ENCODE measurements at places on chromosomes 3 and 15.
A peak's percentile ranks its signal among the peaks of the same experiment; 100 is the strongest.

GRCh38 chr3:144073698-144074097, 102.1 kb downstream of the DIPK2A start:
- no peak for DNase-seq

DNA sequence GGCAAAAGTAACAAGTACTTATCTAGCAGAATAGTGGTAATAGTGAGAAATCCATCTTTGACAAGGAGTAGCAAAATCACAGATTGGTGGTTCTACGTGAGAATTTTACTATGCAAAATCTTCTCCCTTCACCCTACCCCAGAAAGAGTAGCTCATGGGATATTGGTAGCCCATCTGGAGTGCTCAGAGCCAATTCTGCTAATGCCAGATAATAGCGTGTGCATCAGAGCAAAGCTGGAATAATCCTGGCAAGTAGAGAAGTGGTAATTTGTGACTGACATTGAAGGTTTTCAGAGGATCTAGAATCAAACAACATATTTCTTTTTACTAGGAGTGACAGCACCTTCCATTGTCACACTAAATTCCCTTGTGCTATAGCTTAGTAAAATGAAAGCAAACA, 192.9 kb downstream of the ZBBX start:
- DNase-seq = no peak

- peak; percentile 6 for DNase-seq
Measured at GRCh38 chr3:32743934-32744333, 58.9 kb downstream of the CNOT10 start.

DNA sequence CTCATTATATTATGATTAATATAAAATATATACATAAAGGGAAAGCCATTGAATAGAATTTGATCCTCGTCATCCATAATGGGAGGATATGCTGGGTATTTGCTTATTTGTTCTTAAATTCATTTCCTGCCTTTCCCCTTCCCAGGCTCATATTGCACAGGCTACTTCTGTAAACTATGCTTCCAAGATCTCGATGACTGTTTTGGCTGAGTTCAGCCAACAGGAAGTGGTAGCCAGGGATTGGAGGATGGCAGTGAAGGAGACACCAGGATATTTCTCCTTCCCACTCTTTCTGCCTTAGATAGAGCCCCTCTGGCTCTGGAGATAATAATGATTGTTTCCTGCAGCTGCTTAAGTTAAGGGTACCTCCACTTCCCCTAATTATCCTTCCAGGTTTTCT, 44.3 kb upstream of the DYNC1LI1 start:
- DNase-seq = peak; percentile 75

GRCh38 chr15:90442423-90442822, 54.4 kb downstream of the IQGAP1 start:
- DNase-seq = no peak

DNA sequence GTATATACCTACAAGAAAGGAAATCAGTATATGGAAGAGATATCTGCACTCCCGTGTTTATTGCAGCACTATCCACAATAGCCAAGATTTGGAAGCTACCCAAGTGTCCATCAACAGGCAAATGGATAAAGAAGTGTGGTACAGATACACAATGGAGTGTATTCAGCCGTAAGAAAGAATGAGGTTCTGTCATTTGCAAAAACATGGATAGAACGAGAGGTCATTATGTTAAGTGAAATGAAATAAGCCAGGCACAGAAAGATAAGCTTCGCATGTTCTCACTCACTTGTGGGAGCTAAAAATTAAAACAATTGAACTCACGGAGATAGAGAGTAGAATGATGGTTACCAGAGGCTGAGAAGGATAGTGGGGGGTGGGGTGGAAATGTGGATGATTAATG, 53.1 kb downstream of the FAM81A start:
- DNase-seq = no peak

DNA sequence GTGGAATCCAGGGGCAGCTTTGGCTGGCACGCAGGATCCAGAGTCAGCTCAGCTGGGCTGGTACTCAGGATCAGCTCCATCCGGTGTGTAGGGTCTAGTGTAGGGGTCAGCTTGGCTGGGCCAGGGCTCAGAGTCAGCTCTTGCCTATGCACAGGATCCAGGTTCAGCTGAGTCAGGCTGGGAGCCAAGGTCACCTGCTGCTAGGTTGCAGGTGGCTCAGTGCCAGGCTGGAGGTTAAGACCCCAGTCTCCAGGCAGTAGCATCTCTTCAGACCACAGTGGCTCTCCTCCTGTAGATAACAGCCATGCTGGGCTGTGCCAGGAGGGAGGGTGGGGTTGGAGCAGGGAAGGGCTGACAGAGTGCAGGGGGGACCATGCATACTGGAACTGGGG, 1.8 kb downstream of the HYAL3 start:
- DNase-seq = no peak

GRCh38 chr15:67106764-67107013, 41.3 kb downstream of the SMAD3 start:
- DNase-seq = no peak

DNA sequence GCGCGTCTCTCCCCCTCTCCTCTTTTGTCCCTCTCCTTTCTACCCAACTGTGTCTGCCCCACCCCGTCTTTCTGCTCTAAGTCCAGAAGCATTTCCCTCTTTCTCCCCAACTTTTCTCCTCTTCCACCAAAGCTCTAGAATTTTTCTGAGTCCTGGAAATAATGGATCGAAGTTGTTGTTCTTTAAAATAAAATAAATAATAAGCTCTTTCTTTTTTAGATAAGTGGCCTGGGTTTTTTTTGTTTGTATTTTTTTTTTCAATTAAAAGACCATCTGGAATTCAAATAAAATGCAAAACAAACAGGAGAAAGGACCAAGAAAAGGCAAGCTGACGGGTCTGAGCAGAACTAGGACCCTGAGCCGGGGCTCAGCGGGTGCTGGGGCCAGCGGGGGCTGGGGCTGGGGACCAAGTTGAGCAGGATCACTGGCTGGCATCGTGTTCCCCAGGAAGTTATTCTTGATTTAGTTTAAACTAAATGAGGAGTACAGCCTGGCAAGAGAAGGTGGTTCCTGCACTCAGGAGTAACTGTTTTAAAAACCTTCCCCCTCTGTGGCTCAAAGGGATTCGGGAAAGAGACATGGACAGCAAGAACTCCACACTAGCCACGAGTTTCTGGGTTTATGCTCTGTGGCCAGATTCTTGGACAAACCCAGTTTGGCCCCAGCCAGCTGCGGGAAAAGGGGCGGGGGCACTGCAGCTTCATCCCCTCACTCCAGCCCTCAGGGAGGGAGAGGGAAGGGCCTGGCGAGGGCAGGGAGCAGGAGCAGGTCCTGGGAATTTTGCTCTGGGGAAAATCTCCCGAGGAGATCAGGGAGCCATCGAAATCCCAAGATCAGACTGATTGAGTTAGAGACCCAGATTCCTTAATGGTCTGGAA, 8.4 kb downstream of the GATA2 start:
- DNase-seq = peak; percentile 41

DNA sequence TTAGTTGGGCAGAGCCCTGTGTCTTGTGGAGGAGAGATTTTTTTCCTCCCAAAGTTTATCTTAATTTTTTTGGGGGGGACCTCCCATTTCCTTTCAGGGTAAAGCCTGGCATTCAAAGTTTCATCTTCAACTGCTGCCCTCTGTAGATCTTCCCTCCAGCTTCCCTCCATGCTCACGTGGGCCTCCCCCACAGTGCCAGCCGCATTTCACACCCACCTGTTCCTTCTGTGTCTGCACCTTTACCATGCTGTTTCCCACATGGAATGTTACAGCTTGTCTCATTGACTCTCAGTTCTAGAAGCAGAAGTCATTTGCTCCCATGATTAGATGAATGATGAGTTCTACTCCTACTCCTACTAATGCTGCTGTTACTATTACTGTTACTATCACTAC, 6.5 kb downstream of the CELF6 start:
- DNase-seq = no peak

DNA sequence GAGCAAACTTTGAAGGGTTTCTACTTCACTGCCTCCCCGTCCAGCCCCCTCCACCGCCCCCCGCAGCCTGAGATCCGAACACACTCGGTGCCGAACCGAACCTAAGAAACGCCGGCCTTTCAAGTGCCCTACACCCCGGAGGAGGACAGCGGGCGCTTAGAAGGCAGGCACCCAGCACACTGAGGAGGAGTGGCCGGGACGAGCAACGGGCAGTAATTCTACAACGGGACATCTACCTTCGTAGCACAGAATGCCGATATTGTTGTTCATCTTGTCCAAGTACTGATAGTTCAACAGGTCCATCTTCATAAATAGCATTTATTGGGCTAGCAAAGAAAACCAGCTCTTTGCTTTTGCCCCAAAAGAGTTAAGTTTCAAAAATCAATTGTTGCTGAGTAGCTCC, 513 bp downstream of the VGLL4 start:
- peak; percentile 54 for DNase-seq

- no peak for DNase-seq
Measured at GRCh38 chr3:136173939-136174490, 22.1 kb downstream of the MSL2 start.

GRCh38 chr3:194141415-194142155, 5.6 kb downstream of the HES1 start:
- DNase-seq = peak; percentile 89

DNA sequence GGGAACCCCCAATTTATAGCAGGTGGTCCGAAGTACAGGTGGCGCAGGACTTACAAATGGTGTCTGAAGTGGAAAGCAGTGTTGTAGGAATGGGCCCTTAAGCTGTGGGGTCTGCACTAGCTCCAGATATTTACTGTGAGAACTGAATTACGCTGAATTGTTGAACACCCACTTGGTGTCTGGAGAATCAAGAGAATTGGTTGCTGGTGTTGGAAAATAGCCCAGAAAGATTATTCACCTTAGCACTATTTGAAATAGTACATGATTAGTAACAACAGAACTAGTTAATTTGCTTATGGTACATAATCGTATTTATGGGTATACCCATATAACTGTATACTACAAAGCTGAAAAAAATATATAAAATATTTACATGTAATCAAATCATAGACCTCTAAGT, 64.8 kb downstream of the ADAM10 start:
- peak; percentile 15 for DNase-seq

- no peak for DNase-seq
Measured at GRCh38 chr3:161599697-161600096, 103.1 kb downstream of the OTOL1 start.

DNA sequence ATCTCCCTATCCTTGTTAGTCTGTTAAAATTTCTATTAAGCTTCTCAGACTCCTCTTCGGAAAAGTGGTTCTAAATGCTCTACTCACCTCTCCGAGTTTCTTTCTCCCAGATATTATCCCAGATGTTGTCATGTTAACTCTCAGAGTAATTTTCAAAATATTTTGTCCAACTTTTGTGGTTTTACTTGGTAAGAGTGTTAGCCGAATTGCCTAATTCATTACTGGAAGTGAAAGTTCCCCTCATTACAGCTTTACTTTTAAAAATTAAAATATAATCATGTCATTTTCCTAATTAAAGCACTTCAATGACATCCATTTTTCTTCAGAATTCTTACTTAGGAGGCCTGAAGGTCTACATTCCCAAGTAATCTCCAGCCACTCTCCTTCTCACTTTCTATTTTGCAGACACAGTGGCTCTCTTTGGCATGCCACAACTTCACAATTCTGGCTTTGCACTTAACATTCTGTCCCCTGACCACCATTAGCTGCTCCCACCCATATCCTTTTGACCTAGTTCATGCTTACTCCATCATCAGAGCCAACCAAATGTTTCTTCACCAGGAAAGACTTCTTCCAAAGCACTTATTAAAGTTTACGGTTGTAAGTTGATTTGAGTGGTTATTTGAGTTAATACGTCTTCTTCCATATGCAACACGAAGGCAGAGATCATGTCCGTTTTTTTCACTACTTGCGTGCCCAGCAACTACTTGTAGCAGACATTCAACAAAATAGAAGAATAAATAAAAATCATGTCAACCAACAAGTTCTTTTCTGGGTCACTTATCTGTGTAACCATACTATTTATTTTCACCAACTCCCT, 10.2 kb upstream of the TIPARP start:
- no peak for DNase-seq

GRCh38 chr3:45693941-45694521, 4.8 kb downstream of the SACM1L start:
- DNase-seq = no peak

DNA sequence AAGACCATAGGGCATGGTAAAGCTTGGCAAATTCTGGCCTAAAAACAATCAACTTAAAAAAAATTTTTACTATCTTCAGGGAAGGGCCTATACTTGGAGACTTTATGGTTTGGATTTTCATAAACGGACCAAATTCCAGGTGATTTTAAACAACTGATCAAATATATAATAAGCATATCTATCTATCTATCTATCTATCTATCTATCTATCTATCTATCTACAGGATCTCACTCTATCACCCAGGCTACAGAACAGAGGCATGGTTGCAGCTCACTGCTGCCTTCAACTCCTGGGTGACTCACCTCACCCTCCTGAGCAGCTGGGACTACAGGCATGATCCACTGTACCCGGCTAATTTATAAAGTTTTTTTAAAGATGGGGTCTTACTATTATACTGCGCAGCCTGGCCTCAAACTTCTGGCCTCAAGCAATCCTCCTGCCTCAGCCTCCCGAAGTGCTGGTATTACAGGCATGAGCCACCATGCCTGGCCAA, 6.7 kb downstream of the SPPL2A start:
- peak; percentile 25 for DNase-seq

DNA sequence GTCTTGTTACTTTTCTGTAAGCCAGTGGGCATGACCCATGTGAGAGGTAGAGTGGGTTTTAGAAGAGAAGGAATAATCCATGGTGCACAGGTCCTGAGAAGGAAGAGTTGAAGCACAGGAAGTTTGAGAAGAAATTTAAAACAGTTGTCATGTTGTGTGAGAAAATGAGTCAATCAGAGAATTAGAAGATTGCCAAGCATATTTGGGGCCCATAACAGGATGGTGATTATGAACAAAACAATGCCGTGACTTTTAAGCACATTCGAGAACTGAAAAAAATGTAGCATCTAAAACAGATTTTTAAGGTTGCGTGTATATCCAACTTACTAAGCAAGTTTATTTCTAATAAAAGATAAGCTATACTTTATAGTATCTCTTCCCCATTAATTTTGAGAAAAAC, 198.7 kb downstream of the RORA start:
- peak; percentile 31 for DNase-seq

GRCh38 chr15:78993931-78994530, 49.2 kb upstream of the CTSH start:
- DNase-seq = no peak

DNA sequence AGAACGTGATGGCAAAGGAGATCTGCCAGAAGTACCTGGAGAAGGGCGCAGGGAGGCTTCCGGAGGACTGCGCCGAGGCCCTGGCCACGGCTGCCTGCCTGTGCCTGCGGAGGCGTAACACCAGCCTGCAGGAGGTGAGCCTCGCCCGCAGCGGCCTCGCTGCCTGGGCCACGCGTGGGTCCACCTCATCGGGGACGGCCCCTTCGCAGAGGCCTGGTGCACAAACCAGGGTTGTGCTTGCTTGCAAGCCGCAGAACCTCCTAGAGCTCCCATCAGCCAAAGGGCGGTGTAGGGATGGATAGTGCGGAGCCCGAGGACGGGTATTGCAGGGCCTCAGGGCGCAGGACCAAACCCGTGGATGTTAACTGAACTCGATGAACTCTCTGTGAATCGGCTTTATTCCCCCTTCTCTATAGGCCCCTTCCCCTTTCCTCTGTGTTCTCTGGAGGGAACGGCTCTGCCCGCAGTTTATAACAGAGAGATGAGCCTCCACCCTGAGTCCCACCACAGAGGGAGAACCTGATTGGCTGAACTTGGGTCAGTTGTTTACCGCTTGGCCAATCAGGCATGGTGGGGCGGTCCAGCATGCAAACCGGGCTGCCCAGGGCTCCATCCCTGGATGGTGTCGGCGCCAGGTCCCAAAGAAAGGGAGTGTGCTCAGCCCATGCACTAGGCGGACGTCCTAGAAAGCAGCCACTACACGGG, 13.6 kb upstream of the TATDN2 start:
- DNase-seq = no peak
